Activated CD8-positive, alpha-beta memory T cell treated with anti-CD3 and anti-CD28 coated beads for 1 hour (primary cell): ENCODE measurements at places on chromosomes 7 and 10.

DNA sequence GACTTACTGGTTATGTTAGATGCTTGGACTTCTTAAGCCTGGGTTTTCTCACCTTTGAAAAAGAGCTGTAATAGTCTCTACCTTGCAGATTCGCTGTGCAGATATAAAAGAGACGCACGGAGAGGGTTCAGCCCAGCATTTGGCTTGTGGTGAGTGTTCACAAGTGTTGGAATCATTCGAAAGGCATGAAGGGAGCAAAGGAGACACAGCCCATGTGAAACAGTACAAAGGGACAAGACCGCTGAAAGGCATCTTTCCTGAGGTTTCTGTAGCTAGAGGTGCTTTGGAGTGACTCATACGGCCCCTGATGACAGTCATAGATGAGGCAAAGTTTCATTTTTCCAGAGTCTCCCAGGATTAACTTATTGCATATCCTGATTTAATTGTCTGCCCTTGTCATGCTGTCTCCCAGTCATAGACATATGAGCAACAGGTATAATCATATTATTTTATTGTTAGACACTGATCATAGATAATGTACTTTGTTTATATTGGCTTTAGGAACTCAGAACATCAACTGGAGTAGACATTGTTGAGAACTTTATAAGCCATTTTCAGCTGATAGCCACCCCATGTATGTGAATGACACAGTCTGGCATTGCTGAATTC, 171.1 kb downstream of the ADRA2A start:
- no peak for DNase-seq

GRCh38 chr10:16741540-16741939, 75.7 kb downstream of the RSU1 start:
- DNase-seq, result no peak

DNA sequence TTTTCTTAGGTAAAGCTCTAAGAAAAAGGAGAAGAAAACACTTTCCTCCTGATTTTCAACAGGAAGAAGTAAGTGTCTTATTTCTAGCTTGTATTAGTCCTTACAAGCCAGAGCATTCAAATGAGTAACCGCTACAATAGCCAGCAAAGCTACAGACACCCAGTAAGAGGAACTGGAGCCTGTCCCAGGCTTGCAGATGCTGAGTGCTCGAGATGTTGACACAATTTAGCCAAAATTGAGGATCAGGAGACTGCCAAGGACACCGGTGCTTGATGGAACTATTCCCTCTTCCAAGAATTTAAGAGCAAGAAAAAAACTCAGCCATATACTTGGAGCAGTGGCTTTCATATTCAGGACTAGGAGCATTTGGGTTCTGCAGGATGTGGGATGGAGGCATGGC, 149.3 kb upstream of the DPP6 start:
- no peak for DNase-seq

- DNase-seq, result no peak
These were observed 251.5 kb upstream of the PLPP4 start for GRCh38 chr10:120205368-120206018.

GRCh38 chr7:116170180-116170579, 40.2 kb upstream of the TES start:
- no peak for DNase-seq

DNA sequence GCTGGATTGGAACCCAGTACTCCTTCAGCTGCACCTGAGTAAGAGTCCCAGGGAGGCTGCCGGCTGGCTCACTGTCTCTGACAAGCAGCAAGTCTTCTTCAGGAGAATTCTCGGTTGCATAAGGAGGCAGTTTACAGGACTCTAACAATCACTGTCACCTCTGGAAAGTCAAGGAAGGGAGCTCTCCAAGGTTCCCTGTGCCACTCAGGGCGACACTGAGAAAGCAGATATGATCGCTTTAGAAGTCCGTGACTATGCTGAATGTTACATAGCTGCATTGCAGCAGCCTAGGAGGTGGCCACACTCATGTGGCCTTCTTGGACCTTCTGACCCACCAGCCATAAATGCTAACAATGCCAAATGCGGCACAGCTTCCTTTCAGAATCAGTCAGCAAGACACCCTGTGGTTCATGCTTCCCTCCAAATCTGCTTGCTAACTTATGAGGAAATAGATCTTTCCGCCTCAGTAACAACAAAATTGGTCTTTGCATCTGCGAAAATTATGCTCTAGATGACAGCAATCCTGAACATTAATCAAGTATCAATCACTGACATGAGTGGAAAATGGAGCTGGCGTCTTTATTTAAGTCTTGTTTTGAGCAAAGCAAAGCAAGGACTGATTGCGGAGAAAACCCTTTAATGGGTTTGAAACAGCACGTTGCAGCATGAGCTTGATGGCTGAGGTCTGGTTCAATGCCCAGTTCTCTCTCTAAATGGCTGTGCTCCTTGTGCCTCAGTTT, 132.9 kb downstream of the ATXN7L1 start:
- no peak for DNase-seq

DNA sequence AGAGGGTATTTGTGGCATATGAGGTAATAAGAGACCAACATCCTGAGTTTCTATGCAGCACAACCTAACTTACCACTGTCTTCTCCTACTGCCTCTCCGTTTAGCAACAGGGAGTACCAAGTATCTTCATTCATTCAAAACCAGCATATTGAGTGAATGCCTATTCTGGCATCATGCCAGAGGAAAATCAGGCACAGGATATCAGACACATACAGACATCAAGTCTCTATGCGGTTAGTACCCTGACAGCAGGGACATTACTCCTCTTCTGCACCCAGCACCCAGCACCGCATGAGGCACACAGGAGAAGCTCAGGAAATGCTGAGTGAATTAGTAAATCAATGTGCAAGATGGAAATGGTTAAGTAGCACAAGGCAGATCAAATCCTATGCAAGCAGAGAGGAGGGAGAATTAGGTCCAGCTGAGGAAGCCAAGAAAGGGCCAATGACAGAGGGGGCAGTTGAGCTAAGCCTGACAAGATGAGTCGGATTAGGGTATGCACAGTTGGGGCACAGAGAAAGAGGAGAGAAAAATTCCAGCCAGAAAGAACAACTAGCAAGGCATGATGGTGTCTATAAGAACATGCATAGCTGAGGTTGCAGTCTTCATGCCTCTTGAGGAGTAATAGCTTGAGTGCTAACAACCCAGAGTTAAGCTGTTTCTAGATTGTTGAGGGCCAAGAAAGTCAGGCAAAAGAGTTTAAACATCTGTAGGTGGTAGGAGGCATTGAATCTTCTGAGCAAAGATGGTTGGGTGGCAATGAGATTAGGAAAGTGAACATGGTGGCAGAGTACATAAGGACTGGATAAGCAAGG, 146.0 kb downstream of the PLXNA4 start:
- DNase-seq, result no peak

GRCh38 chr10:51244309-51244708, 170.0 kb downstream of the PRKG1 start:
- DNase-seq, result no peak

GRCh38 chr7:112504093-112504695, 23.4 kb downstream of the LSMEM1 start:
- DNase-seq, result no peak

DNA sequence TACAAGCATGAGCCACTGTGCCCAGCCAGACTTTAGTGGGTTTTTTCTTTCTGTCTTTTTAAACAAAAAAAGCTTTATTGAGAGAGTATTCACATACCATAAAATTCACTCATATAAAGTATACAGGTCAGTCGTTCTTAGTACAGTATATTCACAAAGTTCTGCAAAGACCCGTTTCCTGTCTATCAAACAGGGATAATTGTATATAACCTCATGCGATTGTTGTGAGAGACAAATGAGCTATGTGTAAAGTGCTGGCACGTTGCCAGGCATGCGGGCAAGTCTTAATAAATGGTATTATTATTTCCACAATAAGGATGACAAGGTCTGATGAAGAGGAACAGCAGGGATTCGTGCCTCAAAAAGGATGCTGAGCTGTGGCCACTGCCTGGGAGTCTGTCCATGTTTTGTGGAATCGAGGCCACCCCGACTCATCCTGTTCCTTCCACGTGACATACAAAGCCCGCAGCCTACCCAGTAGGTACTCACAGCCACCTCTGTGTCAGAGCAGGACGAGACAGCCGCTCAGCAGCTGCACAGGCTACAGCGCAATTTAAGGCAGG, 51.6 kb downstream of the SMKR1 start:
- DNase-seq, result no peak

DNA sequence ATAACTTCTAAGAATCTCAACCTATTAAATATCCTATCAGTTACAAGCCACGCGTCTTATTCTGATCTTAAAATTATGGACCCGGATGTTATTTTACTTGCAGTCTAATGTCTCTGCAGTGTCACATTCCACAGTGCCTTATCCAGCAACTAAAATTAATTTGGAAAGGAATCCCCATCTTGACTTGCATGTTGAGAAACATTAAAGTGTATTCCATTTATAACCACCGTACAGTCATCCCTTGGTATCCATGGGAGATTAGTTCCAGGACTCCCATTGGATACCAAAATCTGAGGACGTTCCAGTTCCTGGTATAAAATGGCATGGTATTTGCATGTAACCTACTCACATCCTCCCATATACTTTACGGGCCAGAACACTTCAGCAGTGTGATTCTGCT, 194.7 kb downstream of the ARHGAP21 start:
- no peak for DNase-seq

- DNase-seq, result no peak
These were observed 23.1 kb upstream of the CTTNBP2 start for GRCh38 chr7:117896339-117896738.
